ENCODE measurements at places on chromosomes 3 and 15.
A peak's percentile ranks its signal among the peaks of the same experiment; 100 is the strongest.

- peak; percentile 25 for DNase-seq
Observed at GRCh38 chr3:157160658-157161424, 894 bp upstream of the CCNL1 start.

DNA sequence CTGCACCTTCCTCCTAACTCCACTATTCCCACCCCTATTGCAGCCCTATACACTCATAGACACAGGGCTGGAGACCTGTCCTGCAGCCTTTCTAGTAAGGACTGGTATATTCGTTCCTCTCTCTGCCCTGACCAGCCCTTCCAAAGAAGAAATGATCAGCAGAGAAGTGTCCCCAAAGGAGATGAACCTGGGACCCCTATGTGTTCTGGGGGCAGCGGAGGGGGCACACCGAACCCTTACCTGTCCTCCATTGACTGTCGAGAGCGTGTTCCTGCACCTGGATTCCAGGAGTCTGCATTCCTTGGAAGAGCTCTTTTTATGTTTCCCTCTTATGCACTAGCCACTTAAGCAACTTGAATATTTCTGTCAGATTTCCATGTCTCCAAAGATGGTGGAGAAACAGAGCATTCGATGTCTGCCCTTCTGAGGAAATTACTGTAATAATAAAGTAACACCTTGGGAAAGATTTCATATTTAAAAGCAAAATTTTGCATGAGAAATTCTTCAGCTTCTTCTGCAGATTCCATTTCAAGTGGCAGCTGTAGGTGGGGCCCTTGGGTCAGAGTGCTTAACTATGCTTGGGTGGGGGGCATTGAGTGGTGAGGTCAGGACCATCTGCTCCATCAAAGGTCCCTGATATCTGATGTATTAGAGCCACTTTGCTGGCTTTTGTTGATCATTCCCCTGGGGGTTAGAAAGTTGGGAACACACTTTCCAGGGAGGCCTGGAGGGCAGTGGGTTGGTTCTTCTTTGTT lies 6.3 kb downstream of the EPHB1 start:
- no peak for DNase-seq

DNA sequence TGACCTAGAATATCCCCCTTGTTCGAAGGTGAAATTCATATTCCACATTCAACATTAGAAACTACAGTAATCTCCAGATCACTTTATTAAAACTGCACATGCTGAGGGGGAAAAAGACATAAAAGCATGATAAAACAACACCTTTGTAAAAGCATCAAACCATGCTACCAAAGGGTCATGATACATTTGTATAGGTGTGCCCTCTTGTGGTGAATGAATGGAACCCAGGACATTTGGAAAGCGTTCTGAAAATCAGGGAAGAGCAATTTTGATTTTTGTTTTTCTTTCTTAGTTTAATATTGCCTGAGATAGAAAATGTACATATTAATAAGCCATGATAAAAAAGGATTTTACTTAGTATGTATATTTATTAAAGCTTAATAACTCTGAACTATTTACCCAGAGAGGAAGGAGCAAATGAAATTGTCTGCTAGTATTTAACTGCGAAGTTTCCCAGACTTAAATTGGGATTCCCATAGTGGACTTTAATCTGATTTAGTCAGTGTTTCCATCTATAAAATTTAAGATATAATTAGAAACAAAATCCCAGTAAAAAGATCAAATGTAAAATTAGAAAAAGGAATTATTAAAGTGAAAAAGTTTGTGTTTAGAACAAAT lies 105.8 kb upstream of the ARL6 start:
- peak; percentile 7 for DNase-seq

DNA sequence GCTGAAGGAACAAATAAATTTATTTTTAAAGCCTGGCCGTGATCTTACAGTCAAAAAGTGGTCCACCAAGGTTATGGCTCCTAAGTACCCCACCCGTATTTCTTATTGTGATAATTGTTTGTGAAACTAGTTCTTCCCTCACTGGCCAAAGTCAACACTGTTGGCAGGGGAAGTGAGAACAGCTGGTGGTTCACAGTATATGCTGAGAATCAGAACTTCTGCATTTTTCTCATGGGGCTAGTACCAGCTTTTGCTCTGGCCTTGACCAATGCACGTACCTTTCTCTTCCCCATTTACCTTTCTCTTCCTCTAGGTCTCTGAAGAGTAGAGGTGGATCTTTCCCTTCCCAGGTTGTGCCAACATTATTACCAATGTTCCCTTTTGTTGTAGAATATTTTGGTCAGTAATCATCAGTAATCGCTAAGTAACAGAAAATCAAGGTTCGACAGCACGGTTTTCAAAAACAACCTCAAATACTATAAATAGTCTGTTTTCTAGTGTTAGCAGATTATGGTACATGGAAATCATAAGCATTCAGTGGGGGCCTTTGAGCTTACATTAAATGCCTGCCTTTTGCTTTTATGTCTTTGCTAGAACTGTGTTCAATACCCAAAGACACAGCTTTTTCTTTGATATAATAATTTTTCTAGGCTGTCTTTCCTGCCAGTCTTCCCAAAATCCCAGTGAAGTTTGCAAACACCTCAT lies 268.0 kb downstream of the LPP start:
- no peak for DNase-seq

GRCh38 chr3:757711-758110 lies 335.1 kb upstream of the CNTN6 start:
- no peak for DNase-seq

DNA sequence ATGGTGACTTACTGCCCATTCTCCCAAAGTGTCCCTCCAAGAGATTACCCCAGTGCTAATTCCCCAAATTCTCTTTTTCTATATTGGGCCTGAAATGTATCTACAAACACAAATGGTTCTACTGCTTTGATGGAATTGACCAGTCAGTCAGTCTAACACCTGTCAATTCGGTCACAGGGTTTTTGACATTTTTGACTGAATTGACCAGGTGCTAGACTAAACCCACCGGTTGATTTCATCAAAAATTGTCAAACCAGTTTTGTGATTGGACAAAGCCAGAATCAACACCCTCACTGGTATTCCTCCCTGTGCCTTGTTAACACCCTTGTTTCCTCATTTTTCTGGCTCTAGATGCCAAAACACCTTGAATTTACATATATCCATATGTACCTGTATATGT lies 398.4 kb upstream of the NR2F2 start:
- no peak for DNase-seq

DNA sequence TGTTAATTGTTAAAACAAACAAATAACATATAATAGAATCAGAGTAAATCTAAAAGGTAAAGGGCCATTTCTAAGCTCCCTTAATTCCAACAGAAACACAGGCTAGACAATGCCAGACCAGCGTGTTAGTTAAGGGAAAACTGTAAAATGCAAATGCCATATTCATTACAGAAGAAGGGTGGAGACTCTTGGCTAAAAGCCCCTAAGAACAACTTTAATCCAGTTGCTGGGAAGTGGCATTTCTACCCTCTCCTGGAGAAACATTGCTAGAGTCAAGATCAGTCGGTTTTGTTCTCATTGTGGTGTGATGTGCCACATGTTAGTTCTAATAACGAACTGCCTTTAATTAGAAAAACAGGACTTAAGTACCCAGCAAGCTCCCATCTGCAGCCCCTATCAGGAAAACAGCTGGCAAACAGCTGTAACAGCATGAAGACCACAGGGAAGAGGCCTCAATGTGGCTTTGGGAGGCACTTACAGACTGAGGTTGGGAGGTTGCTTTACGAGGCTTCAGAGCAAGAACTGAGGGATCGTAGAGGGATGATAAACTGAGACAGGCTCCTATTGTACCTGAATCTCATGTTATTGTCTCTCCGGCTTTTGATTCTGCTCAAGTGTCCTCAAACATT lies 1134.8 kb downstream of the ROBO1 start:
- no peak for DNase-seq

DNA sequence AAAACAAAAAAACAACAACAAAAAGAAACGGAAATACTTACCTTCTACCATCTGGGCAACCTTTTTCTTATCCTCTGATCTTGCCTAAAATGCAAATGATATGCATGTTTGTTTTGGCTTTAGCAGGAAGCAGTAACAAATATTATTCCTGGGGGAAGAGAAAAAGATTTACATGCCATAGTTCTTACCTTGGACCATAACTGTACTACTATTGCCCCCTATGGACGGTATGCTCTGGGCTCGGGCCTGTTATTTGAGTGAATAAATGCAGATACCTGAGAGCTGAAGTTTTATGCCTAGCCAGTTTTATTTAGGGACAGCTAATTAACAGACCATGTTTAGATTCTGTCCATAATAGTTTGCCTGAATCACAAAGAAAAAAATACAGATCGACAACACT lies 12.6 kb upstream of the STARD5 start:
- peak; percentile 32 for DNase-seq

- DNase-seq = no peak
Observed at GRCh38 chr3:130821806-130822205, 72.1 kb upstream of the ATP2C1 start.

GRCh38 chr3:94082391-94082937 lies 19.6 kb downstream of the NSUN3 start:
- no peak for DNase-seq

DNA sequence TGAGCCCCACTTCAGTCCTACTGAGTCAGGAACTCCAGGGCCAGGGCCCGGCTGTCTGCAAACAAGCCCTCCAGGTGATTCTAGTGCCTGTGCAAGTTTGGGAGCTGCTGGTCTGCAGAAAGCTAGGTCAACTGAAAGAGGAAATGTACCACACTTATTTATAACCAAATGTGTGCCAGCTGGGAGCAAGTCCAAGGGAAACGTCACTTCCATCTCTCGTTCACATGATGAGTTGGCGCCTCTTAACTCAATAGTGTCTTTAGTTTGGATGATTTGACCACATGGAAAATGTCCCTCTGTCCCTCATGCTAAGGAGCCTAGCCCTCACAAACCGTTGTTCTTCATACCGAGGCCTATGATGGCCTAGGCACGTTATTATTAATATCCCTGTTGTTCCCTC lies 43.2 kb downstream of the GOLGA8S start:
- no peak for DNase-seq

DNA sequence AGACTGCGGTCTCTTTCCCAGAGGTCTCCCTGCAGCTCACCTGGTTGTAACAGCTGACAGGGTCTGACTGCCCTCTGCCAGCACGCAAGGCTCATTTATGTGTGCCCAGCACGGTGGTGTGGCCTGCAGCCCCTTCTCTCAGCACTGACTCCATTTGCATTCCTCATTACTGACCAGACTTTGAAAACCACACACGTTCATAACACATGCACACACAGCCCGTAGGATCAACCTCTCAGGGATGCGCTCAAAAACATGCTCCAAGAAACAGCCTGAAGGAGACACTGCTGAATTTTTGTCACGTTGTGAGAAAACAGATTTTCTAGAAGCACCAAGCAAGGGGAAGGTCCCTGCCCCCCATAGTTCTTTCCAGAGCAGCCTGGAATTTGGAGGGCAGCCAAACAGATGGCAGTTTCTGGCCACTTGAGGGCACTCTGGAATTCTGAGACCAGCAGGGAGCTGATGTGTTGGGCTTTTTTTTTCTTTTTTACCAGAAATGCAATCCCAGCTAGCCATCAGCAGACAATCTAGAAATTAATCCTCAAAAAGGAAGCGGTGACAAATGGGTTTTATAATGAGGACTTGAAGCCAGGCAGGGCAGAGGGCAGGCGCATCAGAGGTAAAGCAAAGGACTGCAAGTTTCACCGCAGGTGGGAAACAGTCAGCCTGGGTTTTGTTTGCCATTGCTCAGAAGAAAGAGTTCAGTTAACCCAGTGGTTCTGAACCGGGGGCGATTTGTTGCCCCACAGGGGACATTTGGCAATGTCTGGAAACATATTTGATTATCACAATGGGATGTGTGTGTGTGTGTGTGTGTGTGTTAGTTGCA lies 170.5 kb upstream of the PROK2 start:
- no peak for DNase-seq

GRCh38 chr15:80948651-80949292 lies 40.8 kb downstream of the MESD start:
- no peak for DNase-seq

- no peak for DNase-seq
Observed at GRCh38 chr3:150035301-150035779, 64.6 kb upstream of the PFN2 start.

DNA sequence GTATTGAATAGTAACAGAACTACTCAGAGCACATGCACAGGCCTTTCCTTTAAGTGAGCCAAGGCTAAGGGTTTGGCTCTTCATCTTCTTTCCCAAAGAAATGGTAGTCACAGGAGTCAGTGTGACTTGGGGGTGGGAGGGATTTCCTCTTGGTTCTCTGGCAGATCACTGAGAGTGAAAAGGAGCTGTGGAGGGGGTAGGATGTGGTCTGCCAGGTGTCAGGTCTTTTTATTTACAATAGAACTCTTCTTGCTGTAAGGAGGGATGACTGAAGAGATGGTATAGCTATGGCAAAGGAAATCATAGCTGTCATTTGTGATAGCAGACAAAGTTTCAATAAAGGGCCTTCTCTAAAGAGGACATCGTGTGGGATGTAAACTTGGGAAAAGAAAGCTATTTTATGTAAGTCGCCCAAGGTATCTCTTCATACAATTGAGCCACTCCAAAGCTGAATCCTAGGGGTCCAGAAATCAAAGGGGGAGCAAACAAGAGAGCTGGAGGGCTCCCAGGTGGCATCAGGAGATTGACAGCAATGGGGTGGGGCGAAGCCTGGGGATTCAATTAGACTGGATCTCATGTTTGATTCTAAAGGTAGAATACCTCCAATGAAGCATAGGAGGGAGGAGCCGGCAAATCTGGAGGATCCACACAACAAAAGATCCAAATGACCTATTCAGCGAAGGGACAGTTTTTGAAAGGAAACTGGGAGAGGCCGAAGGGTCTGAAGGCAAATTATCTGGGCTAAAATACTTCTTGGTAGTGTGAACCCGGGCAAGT lies 20.0 kb upstream of the CHD2 start:
- peak; percentile 37 for DNase-seq

GRCh38 chr3:14823393-14823792 lies 4.6 kb downstream of the FGD5 start:
- no peak for DNase-seq

DNA sequence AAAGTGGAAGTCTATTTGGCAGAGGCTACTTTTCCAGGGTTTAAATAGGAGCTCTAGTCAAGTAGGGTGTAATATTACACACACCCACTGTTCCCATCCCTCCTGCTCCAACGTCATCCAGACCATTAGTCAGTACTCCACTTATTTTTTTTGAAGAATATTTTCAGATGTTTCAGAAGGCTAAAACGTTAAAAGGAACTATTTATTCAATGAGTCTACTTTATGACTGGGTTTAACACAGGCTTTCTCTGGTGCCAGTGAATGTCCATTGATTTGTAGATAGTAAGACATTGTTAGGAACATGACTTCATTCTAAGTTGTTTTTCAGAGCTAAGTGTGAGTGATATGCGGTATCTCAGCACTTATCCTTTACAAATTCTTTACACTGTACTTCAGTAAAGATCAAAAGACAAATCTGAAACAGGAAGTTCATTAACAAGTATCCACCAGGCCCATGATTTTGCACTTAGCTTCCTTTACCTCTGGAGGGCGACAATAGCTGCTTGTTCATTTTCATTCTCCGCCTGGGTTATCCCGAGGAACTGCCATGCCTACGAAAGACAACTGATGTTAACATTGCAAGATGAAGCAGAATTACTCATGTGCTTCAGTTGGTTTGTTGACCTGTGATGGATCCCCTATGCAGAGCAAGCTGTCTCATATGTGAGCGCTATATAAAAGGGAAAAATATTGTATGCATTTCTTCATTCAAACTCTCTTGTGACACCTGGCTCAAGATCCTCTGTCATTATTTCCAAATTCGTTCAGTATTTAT lies 158.7 kb downstream of the USP13 start:
- no peak for DNase-seq

Measured in T-helper 2 cell (primary cell).